ENCODE measurements at places on chromosomes 3 and 15.

DNA sequence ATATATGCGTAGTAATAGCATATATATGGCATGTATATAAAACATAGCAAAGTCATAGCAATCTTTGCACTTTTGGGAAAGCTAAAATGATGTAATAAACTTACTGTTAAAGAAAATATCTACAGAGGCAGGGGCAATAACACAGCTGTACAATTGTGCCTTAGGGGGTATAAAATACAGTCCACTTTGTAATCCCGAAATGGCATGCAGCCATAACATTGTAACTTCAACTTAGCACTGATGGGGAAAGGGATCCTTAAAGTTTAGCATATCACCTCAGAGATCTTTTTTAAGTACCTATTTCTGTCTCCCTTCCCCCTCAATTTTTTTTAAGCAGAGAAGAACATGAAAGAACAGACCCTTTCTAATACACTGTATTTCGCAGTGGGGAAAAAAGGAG is 40.8 kb downstream of the PLD1 start:
- no peak for DNase-seq

GRCh38 chr3:49217688-49218470 is 46.5 kb downstream of the KLHDC8B start:
- DNase-seq: no peak

- DNase-seq: no peak
Measured at GRCh38 chr15:98035134-98035533, 74.6 kb downstream of the ARRDC4 start.

DNA sequence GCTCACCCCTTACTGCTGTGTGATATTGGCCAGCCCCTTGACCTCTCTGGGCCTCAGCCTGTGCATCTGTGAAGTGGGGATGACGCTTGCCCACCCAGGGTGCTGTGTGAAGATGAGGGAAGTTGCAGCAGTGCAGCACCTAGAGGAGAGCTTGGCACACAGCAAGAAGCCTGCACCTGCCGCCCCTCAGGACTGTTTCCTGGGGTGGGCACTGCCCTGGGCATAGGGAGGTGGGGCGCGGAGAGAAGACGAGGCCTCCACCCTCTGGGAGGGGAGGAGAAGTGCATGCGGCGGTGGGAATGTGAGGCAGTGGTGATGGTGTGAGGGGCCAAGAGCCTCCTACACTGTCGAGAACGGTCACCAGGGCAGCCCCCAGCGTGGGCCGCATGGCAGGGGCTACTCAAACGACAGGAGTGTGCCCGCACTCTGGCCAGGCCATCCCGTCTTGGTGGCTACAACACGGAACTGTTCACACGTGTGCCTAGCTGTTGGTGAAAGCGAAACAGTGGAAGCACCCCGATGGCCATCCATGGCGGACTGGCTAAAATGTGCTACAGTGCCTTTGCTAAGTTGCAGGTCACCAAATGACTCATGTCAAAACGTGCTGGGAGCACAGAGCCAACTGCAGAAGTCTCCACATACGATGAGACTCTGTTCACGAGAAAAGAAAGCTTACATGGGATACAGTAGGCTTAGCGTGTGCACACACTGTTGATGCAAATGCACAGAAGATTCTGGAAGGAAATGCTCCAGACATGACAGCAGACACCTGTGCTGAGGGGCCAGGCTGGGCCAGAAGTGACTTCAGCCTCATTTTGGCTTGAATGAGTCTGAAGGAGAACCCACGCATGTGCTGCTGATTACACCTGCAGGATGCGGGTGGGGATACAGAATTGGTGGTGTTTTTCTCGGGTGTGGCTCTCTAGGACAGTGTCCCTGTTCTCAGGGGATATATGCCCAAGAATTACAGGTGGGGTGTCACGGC is 40.4 kb upstream of the IQSEC1 start:
- no peak for DNase-seq

GRCh38 chr3:38108649-38109579 is 28.0 kb downstream of the ACAA1 start:
- DNase-seq: no peak

- no peak for DNase-seq
Measured at GRCh38 chr3:25455441-25456132, 27.5 kb downstream of the RARB start.

GRCh38 chr3:133153382-133153781 is 115.2 kb downstream of the TMEM108 start:
- DNase-seq: no peak

DNA sequence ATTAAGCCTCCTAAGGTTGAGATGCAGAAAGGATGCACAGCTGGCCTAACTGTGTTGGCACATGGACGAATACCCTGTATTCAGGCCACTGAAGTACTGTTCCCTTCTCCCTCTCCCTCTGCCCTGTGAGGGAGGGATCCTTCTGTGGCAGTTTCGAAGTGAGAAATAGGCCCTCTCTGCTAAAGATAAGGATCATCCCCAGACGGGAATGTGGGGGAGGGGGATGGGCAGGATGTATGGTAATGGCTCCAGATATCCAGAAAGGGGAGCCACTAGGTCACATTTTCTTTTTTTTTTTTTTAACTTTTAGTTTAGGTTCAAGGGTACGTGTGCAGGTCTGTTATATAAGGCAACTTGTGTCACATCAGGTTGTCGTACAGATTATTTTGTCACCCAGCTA is 463.1 kb downstream of the TBL1XR1 start:
- DNase-seq: no peak

- DNase-seq: no peak
Measured at GRCh38 chr3:44870375-44871061, 3.9 kb upstream of the TGM4 start.

- no peak for DNase-seq
Measured at GRCh38 chr3:65877160-65877559, 161.6 kb downstream of the MAGI1 start.

DNA sequence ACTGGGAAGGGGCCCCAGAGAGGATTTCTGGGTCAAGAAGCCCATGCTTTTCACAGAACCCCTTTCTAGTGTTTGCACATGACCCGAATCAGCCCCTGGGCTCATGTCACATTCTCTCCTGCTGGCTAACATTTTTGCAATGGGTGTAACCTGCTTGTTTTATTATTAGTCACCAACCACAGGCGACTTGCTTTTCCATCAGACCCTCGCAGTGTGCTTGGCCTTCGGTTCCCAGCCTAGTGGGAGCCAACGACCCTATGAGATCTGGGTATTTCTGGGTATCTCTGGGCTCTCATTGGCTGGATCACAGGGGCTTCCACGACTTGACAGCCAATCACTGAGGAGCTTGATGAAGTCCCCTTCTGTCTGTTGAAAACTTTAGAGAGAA is 11.0 kb upstream of the FBLN2 start:
- peak; percentile 98 for DNase-seq

DNA sequence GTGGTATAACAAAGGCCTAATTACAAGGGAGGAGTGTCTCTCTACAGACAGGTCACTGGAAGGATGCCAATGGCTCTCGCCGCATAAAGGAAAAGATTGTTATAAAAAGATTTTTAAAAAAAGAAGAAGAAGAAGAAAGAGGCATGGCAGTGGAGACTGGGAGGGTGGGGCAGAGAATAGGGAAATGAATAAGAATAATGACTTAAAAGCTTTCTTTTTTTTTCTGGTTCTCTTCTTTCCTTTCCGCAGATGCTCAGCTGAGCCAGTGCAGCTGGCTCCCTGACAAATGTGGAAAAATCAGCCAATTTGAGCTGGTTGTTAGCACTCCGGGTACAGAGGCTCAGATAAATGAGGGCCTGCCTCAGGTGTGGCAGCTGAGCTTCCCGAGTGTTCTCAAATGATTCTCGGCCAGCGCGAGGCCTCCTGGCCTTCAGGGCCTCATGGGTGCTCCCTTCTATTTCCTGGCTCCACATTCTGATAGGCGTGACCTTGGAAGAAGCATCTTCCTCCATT is 234.1 kb downstream of the RORA start:
- DNase-seq: no peak

DNA sequence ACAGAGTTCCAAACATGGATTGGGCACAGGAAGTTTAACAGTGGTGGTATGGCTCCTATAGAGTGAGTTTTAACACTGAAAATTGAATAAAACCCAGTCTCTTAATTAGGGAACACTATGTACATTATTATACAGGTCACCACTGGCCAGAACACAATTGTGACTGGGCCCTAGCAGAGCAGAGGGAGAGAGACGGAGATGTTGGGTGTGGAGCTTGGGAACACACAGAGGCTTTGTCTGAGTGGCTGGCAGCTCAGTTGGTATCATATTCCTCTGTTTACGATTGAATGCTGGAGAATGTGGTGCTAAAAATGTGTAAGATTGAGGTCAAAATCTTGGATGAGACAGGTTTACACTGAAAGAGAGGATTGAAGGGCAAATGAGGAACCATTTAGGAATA is 6.8 kb upstream of the MOBP start:
- no peak for DNase-seq

DNA sequence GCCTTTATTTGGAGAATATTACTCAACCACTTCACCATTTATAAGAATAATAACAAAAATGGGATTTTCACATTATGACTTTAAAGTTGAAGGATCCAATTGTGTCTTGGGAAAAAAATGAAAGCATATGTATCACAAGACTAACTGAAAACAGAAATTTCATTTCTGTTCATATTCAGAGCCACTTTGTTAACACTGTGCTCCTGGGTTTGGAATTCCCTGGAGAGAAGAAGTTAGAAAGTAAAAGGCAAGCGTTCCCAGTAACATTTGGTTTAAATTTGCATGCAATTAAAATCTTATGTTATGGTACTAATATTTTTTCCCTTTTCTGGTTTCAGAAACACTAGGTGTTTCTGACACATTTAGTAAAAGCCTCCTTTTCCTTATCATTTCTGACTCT is 230.8 kb downstream of the RBMS3 start:
- no peak for DNase-seq

DNA sequence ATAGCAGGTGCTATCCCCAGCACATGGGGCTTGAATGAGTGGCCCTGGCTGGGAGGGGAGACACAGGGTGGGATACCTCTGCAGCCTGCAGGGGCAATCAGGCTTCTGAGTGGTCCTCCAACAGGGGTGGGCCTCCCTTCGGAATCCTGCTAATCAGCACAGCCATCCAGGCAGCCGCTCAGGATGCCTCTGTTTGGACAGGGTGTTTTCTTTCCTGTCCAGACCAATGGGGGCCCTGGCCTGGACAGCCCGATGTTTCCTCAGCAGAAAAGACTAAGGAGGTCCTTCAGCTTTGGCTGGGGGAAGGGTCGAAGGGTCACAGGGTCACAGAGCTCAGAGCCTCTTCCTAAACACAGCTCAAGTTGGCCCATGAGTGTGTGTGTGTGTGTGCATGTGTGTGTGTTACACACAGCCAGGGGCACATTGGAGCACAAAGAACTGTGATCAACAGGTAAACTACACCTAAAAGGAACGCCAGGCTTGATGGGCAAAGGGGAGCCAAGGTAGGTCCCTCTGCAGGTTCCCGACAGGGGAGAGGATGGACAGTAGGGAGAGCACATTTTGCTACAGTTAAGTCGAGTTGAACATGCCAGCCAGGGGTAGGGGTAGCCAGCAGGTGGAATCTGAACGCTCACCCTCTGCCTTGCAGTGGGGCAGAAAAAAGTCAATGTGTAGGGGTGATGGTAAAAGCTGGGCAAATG is 1.1 kb upstream of the HAPLN3 start:
- DNase-seq: no peak

DNA sequence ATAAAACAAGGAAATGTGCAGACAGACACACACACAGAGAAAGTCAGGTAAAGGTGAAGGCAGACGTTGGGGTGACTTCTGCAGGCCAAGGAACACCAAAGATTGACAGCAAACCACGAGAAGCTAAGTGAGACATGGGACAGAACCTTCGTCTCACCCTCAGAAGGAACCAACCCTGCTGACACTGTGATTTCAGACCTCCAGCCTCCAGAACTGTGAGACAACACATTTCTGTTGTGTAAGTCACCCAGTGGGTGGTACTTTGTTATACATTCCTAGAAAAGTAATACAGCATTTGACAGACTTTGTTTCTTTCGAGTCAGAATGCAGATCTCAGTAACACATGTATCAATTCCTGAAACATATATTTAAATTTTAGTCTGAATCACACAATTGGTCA is 7.1 kb downstream of the WDR72 start:
- DNase-seq: no peak

GRCh38 chr3:50323614-50324199 is 1.2 kb upstream of the HYAL2 start:
- no peak for DNase-seq

DNA sequence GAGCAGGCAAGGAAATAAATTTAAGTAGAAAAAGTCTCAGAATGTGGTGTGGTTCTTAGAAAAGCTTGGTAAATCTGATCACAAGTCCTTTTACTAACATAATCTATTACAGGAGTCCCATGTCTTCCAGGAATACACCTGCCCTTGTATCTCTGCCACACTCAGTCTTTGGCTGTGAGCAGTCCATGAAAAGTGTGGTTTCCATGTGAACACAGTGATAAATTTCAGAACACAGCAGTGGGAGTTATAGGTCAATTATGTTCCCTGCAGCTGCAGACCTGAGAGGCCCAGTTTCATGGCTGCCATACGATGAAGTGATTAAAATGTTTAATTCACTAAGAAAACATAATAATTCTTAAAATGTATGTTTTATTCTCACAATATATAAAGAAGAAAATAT is 366.9 kb upstream of the STAC start:
- no peak for DNase-seq

GRCh38 chr3:100634493-100635272 is 25.3 kb downstream of the ADGRG7 start:
- peak; percentile 17 for DNase-seq

DNA sequence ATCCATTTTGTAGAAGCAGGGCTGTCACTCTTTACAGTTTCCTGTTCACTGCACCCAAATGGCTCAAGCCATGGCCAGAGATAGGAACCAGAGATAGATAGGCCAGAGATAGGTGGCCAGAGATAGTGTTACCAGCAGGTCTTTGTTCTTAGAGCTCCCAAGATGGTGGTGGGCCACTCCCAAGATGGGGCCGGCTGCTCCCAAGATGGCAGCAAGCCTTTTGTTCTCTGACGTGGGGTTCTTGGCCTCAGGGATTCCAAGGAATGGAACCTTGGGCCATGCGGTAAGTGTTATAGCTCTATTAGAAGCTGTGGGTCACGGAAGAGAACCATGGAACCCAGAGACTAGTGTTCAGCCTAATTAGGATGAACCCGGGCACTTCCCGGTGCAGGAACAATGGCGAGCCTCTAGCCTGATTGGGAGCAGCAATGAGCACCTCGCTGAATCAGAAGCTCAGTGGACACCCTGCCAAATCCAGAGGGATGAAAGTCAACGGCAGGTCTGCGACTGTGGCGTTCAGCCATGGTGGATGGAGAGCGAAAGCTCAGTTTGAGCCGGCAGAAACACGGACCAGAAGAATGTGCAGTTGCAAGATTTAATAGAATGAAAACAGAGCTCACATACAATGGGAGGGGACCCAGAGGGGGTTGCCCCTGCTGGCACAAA is 45.0 kb upstream of the CD96 start:
- DNase-seq: no peak

- DNase-seq: no peak
Measured at GRCh38 chr15:97991972-97992541, 31.6 kb downstream of the ARRDC4 start.

- DNase-seq: no peak
Measured at GRCh38 chr3:47496892-47497291, 16.6 kb downstream of the ELP6 start.

GRCh38 chr3:84987706-84988504 is 29.1 kb downstream of the CADM2 start:
- no peak for DNase-seq
